ENCODE measurements at places on chromosomes 11 and 22. TPM values are rescaled to one million over a fixed set of nuclear protein-coding genes. Genes with fewer than 3 reads are reported as not detected.

The ASRGL1 gene
- total RNA-seq = 4.4 TPM

GRCh38 chr22:48781868-48782267 lies 1045.8 kb downstream of the BRD1 start:
- DNase-seq = no peak

The MYO7A gene
- 1.3 TPM for total RNA-seq

- no peak for DNase-seq
Observed at GRCh38 chr22:35621451-35621850, 4.3 kb upstream of the MB start.

The LSP1 gene
- total RNA-seq = 69.0 TPM

DNA sequence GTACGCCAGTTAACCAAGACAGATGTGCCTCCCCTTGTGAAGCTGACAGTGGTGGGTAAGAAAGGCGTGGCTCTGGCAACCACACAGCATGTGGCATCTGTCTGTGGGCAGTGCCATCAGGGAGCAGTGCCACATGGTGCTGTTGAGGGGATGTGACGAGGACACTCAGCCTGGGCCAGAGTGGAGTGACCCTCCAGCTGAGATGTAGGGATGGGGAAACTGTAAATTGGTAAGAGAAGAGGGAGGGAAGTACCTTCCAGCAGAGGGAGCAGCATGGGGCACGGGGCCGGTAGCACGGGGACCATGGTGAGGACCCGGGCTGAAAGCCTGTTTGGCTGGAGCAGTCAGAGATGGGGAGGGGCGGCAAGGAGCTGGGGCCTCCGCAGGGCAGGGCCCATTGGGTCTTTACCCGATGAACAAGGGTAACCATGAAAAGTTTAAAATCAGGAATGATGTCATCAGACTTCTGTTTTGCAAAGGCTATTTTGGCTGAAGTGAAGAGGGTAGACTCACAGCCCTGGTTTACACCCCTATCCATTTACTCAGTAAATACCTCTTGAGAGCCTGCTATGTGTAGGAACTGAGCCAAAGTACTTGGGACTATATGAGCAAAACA lies 10.4 kb downstream of the TMPRSS6 start:
- no peak for DNase-seq

- DNase-seq = no peak
Observed at GRCh38 chr11:33358150-33358831, 101.1 kb downstream of the HIPK3 start.

The MUC15 gene
- total RNA-seq = 14.7 TPM

The SAA2 gene
- total RNA-seq = 5.4 TPM

The ATG16L2 gene
- 25.2 TPM for total RNA-seq

DNA sequence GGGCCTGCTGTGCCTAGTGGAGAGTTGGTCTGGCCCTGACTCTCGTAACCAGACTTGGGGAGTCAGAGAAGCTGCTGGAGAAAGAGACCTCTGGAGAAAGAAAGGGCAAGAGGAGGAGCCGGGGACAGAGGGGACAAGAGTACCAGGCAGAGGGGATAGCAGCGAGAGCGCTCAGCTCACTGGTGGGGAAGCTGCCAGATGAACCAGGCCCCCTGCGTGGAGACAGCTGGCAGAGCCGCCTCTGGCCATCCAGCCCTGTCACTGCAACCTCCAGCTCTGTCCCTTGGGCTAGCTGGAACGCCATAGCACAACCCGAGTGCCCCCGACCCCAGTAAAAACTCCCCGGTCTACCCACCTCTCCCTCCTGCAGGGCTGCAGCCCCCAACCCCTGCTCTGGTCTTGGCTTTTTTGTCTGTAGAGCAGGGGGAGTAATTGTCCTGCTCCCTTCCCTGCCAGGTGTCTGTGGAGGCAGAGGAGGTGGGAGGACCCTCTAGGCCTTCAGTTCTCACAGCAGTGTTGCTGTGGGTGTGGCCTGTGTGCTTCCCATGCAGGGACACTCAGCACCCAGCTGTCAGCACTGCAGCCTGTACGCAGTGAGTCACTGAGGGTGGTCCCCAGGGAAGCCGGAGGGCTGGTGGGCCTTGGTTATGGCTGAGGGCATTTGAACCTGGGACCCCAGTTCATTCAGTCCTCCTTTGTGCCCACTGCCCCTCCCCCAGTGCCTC lies 4.8 kb upstream of the SUN2 start:
- no peak for DNase-seq

GRCh38 chr11:65593518-65594414 lies 1.8 kb downstream of the KCNK7 start:
- no peak for DNase-seq

DNA sequence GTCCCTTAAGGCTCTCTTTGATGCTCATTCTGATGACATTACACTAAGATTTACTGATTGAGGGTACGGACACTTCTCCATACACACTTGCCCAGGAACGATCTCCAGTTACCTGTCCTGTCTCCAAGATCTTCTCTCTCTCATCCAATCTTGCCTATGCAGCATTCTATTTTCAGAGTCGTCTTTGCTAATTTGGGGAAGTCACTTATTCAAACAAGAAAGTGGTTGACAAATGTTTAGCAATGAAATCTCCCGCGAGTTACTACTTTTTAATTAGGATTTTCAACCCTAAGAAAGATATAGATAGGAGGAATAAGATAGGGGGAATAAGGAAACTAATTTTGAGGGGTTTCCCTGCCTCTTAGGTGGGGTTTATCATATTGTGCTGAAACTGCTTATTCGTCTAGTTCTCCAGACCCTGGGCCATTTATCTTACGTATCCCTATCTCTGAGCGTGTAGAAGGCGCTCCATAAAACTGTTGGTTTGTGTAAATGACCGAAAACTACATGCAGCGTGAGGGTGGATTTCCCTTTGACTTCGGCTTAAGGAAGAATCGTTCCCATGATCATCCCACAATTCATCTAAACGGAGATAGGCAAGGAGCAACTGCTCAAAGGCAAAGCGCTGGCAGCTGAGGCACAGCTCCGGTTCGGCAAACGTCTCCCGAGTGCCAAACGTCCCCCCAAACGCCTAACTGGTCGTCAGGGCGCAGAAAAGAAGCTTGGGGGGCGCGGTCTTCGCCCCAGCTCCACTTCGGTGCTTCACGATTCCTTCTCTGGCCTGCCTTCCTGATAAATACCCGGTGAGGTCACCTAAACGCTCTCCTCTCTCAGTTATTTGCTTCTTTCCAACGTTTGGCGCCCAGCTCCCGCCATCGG lies 804 bp downstream of the APIP start:
- DNase-seq = no peak

- DNase-seq = no peak
Observed at GRCh38 chr11:74492084-74492483, 1.4 kb downstream of the LIPT2 start.

DNA sequence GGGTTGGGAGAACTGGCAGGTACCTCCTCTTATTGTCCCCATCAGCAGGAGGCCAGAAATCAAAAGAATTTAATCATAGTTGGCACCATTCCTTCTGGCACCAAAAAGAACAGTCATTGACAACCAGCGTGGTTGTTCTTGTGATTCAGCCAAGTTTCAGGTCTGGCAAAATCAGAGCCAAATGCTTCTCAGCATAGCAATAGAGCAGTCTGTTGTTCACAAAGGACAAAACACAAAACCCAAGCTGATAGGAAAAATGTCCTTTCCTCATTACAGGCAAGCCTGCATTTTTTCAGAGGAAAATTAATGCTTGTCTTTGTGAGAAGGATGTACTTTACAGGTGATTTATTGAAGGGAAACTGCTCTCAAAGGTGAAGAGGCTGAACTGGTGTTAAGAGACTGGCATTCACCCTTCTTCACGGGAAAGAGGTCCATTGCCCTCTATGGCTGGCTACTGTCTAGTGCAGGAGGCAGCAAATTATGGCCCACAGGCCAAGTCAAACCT lies 241.8 kb upstream of the ARHGAP42 start:
- DNase-seq = no peak

DNA sequence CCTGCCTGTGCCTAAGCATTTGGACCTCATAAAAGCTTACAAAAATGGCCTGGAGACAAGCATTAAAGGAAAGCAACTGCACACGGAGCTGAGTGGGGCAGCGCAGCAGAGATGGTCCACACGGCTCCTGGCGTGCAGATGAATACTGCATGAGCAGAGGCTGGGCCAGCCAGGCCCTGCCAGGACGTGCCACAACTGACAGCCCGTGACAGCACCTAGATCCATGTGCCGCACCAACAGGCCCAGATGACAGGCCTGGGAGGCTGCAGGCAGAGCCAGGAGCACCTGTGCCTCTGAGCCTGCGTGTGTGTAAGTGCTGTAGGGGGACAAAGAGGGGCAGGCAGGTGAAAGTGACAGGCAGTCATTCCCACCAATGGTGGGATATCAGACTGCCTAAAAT lies 33.4 kb downstream of the MICAL3 start:
- no peak for DNase-seq

The NPAS4 gene
- total RNA-seq = not detected

The MYBPC3 gene
- not detected for total RNA-seq

DNA sequence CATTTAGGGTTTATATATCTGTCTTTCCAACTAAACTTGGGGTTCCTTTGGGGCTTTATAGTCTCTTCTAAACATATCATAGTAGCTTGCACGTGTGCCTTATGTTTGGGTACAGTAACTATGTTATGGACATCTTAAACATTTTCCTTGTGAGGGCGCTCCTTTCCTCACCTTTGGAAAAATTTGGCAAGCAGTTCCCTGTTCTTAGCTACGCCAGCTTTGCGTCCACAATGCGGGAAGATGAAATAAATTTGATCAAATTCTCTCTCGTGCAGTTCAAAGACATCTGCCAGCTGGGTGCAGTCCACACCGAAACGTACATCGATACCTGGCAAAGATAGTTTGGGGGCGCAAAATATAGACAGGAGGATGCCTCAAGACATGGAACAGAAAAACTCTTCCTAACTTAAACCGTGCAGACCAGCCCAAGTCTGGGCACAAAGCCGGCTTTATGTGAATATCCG lies 548 bp downstream of the FDXACB1 start:
- no peak for DNase-seq

GRCh38 chr11:78400116-78400515 lies 17.5 kb downstream of the GAB2 start:
- DNase-seq = no peak

The MS4A3 gene
- not detected for total RNA-seq

DNA sequence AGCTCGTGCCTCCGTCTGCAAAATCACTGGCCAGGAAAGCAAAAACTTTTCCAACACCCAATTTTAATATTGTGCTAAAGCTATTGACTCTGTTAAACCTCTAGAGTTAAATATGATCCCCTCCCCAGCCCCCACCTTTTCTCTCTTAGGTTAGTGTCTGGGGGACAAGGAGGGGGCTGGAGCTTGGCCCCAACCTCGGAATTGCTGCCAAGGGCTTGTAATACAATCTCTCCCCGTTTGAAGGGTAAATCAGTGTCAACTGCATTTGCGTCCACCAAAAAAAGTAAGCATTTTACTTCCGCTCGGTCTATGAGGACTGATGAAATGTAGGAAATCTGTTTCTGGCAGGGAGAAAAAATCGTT lies at the start of gene GAS2:
Gene GAS2, plus strand, starts transcription at position 287 of the 363 bp plus-strand sequence. CDS start 8,259 bp downstream, outside the sequence.
- DNase-seq = no peak

DNA sequence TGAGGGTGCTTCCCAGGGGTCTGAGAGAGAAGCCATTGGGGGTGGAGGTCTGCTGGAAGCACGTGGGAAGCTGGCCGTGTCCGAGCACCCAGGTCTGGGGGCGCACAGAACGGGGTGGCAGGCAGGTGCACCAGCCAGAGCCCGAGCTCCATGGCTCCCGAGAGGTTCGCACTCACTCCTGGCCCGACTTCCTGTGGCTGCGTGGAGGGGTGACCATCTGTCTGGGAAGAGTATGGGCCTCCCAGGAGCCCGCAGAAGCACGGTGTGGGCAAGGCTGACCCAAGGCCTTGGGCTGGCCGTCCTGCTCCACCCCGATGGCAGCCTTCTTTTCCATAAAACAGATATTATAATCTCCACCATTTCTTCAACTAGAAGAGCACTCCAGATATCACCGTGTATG lies 256.0 kb upstream of the B3GAT1 start:
- DNase-seq = no peak

- DNase-seq = no peak
Observed at GRCh38 chr11:34449013-34449412, 10.3 kb downstream of the CAT start.

GRCh38 chr11:110198031-110198729 lies 98.2 kb downstream of the RDX start:
- no peak for DNase-seq

The PANX2 gene
- 4.5 TPM for total RNA-seq

- no peak for DNase-seq
Observed at GRCh38 chr11:126630893-126631798, 275.7 kb downstream of the ST3GAL4 start.

DNA sequence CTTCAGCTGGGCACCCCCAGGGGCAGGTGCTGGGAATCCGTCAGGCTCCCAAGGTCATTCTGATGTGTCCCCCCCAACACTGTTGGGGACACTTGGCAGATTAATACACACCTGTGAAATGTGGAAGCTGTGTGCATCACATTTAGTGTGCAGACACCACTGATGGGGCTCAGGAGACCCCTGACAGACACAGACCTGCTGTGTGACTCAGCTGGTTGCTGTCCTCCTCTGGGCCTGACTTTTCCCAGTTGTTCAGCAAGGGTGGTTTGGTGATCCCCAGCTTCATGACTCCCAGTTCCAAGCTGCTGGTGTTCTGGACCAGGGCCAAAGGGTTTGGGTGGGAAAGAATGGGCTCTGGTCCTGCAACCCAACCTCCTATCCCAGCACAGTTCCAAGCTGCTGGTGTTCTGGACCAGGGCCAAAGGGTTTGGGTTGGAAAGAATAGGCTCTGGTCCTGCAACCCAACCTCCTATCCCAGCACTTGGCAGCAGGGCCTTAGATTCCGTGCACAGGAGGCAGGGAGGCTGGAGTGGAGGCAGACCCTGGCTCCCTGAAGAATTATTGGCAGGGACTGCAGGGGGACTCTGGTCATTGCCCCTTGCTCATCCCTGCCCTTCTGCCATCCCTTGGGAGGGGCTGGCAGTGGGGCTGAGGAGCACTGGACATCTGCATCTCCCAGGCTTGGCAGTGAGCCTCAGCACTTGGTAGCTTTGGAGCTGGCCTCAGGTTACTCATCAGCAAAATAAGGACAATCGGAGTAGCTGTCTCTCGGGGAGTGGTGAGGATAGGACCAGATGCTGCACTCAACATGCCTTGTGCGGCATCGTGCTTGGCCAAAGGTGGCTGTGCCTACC lies 8.4 kb upstream of the OMP start:
- DNase-seq = no peak

DNA sequence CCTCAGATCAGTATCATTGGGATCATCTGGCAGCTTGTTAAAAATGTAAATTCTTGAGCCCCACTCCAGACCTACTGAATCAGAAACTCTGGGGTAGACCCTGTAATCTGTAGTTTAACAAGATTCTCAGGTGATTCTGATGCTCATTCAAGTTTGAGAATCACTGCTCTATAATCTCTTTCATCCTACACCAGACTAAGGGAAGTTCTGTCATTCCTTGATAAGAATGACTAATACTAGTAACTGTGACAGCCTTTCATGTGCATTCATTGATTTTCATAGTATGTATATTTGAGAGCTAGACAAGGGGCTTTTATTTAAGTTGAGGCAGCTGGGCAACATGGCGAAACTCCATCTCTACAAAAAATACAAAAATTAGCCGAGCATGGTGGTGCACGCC lies 30.0 kb downstream of the NAT10 start:
- DNase-seq = no peak

- no peak for DNase-seq
Observed at GRCh38 chr11:61793083-61793828, 545 bp downstream of the FEN1 start.
